ENCODE measurements at places on chromosomes 11 and 22.

- no peak for DNase-seq
These were observed 104.7 kb downstream of the NAV2 start for GRCh38 chr11:19817265-19817851.

GRCh38 chr11:31671681-31672080, 139.4 kb downstream of the PAX6 start:
- DNase-seq = no peak

GRCh38 chr22:44335903-44336803, 23.4 kb upstream of the SHISAL1 start:
- DNase-seq = peak; percentile 31

GRCh38 chr11:32430568-32431381, 4.6 kb downstream of the WT1 start:
- DNase-seq = no peak

DNA sequence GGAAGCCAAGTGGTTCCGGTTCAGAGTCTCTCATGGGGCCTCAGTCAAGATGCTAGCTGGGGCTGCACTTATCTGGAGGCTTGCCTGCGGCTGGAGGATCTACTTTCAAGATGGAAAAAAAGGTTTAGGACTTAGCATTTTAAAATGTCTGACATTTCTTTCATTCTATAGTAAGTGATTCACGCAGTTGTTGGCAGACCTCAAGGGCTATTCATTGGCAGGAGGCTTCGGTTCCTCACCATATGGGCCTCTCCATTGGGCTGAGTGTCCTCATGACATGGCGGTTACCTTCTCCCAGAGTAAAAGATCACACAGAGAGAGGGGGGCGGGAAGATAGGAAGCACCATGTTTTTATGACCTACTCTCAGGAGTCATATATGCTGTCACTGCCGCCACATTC, 298.0 kb upstream of the PLET1 start:
- DNase-seq = no peak

DNA sequence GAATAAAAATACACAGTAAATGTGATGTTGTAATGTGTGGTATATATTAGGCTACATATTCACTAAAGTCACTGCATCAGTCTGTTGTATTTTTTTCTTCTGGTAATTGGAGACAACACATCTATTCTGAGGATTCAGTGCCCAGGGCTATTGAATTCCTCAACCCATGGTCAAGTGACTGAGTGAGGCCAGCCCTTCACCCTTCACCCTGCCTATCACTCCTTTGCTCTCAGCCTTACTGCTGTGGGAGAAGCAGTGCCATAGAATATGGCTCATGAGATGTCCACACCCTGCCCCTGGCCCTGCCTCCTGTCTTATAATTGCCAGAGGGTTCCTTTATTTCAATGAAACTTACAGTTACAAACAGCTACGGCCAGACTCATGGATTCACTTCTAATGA, 295.6 kb downstream of the NTM start:
- no peak for DNase-seq

- no peak for DNase-seq
These were observed 350.3 kb upstream of the MPPED2 start for GRCh38 chr11:30936491-30936890.

DNA sequence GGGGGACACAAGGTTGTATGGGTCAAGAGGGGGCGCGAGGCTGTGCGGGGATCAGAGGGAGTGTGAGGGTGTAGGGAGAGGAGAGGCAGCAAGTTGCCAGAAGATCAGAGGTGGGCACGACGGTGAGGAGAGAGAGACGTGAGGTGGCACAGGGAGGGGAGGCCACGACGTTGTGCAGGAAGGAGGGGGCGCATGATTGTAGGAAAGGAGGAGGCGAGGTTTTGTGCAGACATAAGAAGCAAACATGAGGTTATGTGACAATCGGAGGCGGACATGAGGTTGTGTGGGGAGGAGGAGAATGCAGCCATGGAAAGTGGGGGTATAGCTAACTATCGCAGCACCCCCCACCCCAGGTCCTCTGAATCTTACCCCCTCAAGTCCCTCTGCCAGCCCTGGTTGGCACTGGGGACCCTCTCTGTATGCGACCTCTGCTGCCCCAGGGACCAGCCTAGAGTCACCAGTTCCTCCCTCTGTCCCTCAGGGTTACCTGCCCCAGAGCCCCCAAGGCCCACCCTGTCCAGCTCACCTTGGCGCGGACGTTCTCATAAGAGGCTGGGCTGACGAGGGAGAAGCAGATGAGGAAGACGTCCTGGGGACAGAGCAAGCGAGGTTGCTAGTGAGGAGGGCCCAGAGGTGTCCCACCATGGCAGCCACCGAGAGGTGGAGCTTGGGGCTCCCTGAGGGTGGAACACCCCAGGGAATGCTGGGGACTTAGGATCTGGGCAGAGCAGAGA, 12.5 kb downstream of the RAC2 start:
- DNase-seq = peak; percentile 70

DNA sequence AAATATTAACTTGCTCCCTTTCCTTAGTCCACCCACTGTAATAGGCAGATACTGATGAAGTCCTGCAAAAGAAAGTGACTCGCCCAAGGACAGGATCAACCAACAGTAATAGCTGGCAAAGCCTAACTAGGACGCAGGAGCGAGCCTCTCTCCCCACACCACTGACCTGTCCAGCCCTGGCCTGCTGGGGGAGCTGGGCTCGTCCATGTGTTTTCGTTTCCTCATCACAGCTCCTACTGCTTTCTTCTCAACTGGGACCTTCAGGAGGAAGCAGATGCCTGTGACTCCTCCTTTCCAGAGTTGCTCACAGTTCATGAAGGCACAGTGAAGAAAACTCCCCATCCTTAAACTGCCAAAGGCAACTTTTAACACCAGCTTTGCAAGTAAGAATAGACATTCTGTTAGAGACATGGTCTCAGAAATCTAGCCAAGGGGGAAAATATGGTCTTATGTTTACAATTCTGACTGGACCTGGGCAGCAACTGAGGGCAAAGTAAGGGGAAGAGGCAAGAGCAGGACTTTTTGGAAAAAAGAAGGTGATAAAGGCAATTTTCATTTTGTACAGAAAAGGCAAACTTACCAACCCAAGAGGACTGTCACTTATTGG, 11.6 kb upstream of the GPHA2 start:
- no peak for DNase-seq

DNA sequence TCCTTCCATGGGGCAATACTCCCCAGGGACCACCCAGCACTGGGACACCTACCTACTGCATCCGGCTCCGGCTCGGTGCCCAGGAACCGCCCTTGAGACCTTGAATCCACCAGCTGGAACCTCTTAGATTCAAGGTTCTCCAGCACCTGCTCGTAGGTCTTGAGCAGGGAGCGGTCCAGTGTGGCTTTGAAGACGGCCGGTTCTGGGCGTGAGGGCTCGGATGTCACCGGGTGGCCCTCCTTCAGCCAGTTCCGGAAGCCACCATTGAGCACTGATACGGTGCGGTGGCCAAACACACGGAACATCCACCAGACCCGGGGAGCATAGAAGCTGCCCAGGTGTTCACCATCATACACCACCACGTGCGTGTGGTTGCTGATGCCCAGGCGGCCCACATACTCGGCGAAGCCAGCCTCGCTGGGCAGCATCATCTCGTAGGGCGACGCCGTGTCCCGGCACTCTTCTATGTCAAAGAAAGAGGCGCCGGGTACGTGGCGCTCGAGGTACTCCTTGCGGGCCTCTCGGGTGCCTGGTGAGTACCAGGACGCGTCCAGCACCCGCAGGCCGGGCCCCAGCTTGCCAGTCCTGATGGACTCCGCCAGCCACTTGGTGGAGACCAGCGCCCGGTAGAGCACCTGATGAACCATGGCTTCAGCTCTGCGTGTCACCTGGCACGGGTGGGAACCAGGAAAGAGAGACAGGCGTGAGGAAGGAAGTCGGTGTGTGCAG, 997 bp downstream of the TST start:
- no peak for DNase-seq

DNA sequence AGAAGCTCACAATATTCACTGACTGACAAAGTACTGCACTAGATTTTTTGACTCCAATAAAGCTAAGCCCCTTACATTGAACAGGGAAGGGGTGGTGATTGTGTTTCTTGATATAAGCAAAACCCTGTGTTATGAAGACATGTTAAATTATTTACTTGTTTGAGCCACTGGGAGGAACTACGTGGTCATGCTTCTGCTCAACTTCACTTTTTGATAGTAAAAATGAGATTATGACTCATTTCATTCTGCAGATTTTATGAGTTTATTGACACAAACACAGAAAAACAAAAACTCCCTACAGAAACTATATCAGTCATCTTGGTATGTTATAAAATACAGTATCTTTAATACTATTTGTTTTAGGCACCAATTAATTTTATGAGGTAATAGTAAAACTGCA, 124.7 kb downstream of the CADM1 start:
- DNase-seq = no peak

DNA sequence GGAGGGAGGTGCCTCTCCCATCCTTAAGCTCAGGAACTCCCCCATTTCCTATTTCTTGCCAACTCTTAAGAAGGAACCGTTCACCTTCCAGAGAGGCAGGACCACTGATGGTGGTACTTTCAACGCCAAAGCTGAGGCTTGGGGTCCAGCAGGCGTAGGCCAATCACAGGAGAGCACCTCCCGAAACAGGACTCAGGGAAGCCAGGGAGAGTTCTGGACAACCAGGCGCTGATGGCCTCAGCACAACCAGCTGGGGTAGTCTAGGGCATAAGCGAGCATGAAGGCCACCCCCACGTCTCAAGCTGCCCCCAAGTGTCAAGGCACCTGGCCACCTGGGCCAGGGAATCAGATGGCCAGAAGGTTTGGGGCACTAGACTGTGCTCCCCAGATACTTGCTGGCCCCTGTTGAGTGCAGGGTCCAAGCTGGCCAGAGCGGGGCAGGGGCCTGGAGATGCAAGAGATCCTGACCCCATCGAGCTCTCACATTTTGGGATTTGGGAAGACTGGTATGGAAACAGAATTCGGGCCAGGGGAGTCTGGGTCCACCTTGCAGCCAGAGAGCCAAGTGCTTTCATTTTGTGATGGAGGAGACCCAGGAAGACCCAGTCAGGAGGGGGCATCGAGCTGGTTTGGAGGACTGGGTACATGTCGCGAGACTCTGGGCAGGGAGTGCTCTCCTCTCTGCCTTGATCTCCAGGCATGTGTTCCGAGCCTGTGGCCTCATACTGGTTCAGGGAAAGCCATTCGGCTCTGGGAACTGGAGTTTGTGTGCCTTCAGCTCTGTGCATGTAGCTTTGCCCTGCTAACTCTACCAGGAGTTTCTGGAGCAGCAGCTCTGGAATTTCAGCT, 926 bp downstream of the CD6 start:
- peak; percentile 59 for DNase-seq

DNA sequence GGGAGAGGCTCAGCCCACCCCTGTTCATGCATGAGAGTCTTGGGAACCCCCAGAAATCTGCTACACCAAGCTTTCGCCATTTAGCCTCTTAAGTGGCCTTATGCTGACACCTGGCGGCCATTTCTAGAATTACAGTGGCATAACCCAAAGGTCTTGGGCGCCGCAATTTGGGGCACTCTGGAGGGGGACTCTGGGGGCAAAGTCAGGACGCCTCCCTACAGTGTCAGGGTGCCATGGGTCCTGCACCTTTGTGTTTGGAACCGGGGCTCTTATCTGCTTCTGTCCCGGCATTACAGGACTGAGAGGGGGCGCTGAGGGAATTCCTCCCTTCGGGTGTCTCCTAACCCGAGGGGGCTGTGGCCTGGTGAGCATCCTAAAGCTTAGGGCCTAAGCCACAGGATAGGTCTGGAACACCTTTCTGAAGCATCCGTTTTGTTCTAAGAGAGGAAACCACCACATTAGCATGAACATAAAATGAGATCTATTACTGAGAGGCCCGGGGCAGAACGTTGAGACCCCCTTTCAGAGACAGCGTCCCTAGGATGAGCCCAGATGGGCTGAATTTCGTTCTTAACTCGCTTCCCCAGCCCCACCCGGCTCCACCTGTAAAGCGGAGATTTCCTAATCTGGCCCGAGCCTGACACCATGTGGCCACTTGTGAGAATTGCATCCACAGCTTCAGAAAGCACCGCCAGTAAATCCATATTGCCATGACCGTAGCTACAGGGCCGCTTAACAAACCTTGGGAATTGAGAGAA, 9.3 kb downstream of the INS start:
- DNase-seq = peak; percentile 87

Measured in activated CD4-positive, alpha-beta T cell treated with anti-CD3 and anti-CD28 coated beads for 48 hours (primary cell).